ENCODE measurements at places on chromosomes 13 and 19.

DNA sequence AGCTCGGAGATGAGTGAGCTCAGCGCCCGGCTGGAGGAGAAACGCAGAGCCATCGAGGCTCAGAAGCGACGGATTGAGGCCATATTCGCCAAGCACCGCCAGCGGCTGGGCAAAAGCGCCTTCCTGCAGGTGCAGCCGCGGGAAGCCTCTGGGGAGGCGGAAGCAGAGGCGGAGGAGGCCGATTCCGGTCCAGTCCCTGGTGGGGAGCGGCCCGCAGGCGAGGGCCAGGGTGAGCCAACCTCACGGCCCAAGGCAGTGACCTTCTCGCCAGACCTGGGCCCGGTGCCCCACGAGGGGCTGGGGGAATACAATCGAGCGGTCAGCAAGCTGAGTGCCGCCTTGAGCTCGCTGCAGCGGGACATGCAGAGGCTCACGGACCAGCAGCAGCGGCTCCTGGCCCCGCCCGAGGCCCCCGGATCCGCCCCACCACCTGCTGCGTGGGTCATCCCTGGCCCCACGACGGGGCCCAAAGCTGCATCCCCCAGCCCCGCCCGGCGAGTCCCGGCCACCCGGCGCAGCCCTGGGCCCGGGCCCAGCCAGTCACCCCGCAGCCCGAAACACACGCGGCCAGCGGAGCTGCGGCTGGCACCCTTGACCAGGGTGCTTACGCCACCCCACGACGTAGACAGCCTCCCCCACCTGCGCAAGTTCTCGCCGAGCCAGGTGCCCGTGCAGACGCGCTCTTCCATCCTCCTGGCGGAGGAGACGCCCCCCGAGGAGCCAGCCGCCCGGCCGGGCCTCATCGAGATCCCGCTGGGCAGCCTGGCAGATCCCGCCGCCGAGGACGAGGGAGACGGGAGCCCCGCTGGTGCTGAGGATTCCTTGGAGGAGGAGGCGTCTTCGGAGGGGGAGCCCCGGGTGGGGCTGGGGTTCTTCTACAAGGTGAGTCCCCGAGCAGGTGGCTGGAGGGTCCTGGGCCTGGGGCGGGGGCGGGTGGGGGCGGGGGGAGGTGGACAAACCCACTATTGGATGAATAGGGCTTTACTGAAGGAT lies 16.8 kb downstream of the XAB2 start:
- no peak for DNase-seq

GRCh38 chr13:36288794-36289391 lies 8.7 kb downstream of the CCDC169 start:
- no peak for DNase-seq

- peak; percentile 59 for DNase-seq
These were observed 28.0 kb upstream of the WASF3 start for GRCh38 chr13:26529441-26529840.

DNA sequence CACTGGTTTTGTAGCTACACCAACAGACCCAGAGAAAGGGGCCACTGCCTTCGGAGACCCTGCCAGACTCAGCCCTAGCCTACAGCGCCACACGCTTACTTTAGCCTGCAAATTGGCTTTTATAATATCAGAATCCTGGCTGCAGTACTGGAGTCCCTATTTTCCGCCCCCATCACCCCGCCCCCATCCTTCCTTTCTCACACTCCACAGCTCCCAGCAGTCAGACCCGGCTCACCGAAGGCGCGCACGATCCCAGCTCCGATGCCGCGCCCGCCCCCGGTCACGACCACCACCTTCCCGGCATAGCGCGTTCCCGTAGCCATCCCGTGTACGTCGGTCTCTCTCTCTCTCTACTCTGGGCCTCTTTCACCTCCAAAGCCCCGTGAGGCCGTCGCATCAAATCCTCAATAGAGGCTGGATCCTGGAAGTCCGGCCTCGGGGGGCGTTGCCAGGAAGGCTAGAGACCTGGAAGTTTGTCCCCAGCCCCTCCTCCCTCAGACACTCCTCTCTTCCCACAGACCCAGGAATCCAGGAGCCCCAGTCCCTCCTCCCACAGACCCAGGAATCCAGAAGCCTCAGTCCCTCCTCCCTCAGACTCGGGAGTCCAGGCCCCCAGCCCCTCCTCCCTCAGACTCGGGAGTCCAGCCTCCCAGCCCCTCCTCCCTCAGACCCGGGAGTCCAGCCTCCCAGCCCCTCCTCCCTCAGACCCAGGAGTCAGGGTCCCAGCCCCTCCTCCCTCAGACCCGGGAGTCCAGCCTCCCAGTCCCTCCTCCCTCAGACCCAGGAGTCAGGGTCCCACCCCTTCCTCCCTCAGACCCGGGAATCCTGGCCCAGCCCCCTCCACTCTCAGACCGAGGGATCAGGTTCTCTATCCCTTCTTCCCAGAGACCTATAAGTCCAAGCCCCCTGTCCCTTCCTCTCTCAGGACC lies at the start of gene HSD17B14:
Gene HSD17B14, minus strand, starts transcription at position 403 of the 929 bp plus-strand sequence. Its CDS starts 80 bp downstream, at position 323.
- DNase-seq, result no peak
